Right ventricle myocardium inferior (tissue), 1 donor: ENCODE measurements at places on chromosomes 11 and 22. TPM values are rescaled to one million over a fixed set of nuclear protein-coding genes. Genes with fewer than 3 reads are reported as not detected.

The PKNOX2 gene
- total RNA-seq = 9.1 TPM

The HMBS gene
- total RNA-seq = 22.8 TPM

The GDPD4 gene
- not detected for total RNA-seq

The CELSR1 gene
- 8.4 TPM for total RNA-seq

The POLR2L gene
- total RNA-seq = 298 TPM

The MS4A3 gene
- not detected for total RNA-seq
